ENCODE measurements at places on chromosomes 7 and 10. TPM values are rescaled to one million over a fixed set of nuclear protein-coding genes. Genes with fewer than 3 reads are reported as not detected.

Gene DPYSL4
- polyA plus RNA-seq: 1.2 TPM

Gene ABCB1
- polyA plus RNA-seq: 53.9 TPM

DNA sequence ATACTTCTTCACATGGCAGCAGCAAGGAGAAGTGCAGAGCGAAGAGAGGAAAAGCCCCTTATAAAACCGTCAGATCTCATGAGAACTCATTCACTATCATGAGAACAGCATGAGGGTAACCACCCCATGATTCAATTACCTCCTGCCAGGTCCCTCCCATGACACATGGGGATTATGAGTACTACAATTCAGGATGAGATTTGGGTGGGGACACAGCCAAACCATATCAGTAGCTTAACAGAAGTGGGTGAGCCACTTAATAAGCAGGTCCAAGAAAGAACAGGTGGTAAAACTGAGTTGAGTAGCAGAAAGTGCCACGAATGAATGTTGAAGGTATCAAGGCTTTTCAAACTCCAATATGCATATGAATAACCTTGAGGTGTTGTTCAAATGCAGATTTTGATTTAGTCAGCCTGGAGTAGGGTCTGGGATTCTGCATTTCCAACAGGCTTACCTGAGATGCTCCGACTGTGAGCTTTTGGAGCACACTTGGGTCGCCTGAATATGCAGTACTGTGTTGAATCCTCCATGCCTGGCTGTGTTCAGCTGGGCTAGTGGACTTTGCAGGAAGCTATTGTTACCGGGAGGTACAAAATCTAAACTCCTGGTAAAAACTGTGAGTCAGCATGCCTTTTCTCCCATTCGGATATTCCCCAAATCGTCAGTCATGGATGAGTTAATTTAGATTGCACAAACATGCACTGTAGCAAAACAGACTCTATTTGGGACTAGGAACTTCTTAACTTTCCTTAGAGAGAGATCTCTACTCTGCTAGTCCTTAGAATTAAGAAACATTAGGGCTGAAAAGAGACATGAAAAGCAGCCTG lies 69.0 kb upstream of the PRKCQ start:
- no peak for DNase-seq

- DNase-seq: no peak
These were observed 38.2 kb downstream of the GSDME start for GRCh38 chr7:24718977-24719491.

DNA sequence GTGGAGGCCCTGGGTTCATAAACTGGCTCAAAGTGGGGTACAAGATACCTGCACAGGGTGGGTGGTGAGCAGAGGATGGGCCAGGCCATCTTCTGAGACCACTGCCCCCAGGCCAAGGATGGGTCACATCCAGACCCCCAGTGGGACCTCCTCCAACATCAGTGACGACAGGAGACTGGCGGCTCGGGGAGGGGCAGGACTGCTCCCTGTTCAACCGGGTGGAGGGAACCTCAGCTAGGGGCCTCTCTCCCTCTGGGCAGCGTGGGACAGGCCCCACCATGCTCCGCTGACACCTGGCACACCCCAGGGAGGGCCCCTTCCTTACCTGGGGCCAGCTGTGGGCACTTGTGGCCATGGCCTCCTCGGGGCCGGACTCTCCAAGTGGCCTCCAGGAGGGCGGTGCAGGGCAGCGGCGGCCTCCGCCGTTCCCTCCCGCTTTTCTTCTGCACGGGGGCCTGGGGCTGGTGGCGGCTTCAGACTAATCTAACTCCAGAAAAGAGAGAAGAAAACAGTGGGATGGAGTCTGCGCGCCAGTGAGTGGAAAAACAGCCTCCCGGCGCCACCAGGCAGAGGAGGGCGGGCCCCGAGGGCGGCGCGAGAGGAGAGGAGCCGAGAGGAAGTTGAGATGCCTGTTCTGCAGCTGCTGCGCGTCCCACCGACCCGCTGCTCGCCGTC lies at the start of gene CALHM2:
CALHM2 (minus strand) TSS at position 540 of the 675 bp plus-strand sequence. CDS start 2,429 bp downstream, outside the sequence.
- DNase-seq: peak; percentile 40

Gene DPY19L1
- polyA plus RNA-seq: 10.5 TPM

DNA sequence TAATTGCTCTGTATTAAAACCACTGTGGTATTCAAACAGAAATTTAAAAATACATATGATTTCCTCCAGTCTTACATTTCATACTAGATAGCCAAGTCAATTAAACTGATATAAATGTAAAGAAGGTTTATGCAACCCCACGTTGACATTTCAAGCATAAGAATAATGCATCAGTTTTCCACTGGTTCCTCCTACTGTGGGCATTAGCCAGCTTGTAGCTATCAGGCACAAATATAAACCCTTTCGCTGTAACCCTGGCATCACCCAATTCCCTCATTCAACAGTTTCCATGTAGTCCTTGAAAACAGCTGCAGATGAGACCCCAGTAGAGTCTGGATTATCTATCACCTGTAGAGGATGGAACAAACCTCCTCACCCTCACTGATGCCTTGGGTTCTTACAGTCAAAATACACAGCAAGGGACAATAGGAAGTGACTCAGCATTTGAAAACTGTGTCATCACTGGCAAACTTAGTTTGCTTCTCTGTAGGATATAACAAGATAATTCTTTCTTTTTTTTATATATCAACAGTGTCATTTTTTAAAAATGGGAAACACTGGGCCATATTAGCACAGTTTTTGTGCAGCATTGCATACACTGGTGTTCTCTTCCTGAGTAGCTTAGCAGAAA lies 113.0 kb downstream of the PDE1C start:
- DNase-seq: no peak

Gene RBM28
- polyA plus RNA-seq: 15.1 TPM

DNA sequence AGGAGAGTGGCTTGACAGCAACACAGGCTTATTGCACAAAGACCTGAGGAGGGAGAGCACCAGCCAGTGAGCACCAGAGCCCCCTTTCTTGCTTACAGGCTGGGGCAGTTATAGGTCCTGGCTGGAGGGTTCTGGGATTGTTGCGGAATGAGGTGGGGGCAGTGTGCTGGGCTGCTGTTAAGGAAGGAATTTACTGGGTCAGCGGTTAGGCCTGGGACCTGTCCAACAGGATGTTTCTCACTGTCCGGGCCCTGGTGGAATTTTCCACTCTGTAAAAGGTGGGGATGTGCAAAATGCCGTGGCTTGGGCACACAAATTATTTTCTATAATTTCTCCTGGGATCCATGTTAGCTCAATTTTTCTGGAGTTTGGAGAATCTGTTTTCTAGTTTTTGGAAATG lies 757.3 kb downstream of the TYW1 start:
- DNase-seq: no peak

- DNase-seq: no peak
These were observed 137.5 kb downstream of the SNX10 start for GRCh38 chr7:26429168-26429567.

- no peak for DNase-seq
These were observed 228.6 kb downstream of the FGFR2 start for GRCh38 chr10:121369616-121370015.

DNA sequence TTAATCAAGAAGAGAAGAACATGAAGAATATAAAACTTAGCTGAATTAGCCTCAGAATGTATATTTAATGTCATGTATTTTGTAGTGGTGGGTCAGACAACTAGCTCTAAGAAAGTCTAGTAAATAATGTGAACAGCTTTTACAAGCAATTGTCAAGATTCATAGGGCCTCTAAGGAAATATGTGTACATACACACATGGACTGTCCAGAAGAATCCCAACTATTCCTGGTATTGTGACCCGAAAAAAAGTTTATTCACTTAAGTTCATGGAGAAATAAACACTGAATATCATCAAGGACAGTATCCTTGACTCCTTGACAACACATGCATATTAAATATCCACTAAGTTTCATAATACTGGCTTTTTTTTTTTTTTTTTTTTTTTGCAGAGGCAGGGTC lies 11.4 kb upstream of the TWIST1 start:
- DNase-seq: no peak

GRCh38 chr10:12844811-12845483 lies 156.6 kb downstream of the CCDC3 start:
- peak; percentile 57 for DNase-seq

Gene HPSE2
- 0.22 TPM for polyA plus RNA-seq

- no peak for DNase-seq
These were observed 47.3 kb downstream of the JCAD start for GRCh38 chr10:30011956-30012647.

DNA sequence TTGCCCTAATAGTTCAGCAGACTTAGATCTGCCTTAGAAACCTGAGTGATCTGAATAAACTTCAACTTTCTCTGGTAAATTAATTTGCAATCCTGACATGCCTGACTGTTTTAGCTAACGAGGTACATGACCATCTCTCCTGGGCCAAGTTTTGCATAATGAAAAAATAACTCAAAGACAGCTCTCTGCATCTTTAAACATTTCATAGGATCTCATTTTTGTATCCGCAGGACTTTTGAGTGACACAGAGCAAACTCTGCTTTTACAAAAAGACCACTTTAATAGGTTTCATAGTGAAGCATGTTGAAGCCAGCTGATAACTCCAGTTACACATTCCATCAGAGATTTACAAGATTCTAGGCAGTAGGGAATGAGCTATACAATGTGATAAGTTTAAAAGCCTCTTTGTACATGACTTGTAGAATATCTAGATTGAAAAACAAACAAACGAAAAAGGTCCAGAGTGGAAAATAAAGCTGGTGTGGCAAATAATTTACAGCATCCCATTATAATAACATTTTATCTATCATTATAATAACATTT lies 2.1 kb downstream of the PRKG1 start:
- no peak for DNase-seq

Gene GNGT1
- not detected for polyA plus RNA-seq

DNA sequence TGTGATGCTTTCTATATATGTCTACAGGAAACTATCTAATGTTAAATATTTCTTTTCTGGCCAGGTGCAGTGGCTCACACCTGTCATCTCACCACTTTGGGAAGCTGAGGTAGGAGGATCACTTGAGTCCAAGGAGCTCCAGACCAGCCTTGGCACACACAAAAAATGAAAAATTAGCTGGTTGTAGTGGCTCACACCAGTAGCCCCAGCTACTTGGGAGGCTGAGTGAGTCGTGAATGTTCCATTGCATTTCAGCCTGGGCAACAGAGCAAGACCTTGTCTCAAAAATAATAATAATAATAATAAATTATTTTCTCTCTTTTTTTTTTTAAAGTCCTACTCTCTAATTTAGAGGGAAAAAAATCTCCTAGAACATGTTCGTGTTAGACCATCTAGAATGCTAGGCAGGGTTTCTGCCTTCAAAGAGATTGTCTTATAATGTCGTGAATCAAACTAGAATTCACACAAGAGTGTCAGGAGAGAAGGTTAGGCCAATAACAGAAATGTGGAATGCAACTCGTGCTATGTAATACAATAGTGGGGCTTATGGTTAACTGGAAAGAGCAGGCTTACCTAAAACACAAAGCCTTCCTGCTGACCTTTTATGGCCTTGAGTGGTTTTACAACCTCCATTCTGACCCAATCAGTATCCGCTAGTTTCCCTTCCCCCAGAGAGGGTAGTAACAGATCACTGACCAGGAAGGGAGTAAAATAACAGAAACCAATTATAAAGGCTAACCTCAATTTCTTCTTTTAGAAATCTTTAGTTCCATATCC lies 46.3 kb downstream of the MYOF start:
- peak; percentile 46 for DNase-seq

- peak; percentile 64 for DNase-seq
These were observed 10.2 kb upstream of the CH25H start for GRCh38 chr10:89217057-89217990.

DNA sequence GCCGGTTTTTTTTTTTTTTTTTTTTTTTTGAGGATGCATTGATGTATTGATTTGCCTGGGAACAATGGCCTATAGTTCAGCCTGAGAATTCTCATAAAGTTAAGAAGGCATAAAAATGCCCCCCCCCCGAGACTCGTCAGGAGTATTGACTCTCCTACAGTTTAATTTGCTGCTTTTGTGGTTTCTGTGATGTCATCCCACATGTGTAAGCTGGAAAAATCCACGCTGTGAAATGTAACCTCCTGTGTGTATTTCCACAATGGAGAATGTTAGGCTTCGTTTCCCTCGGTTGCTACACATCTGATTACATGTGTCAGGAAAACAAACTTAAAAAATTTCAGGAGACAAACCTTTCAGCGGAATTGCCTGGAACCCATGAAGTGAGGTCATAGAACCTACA lies 117.9 kb downstream of the FANK1 start:
- no peak for DNase-seq

Gene ITPRID1
- polyA plus RNA-seq: not detected

Gene DGKI
- polyA plus RNA-seq: 0.54 TPM

Gene LZTS2
- polyA plus RNA-seq: 13.6 TPM

GRCh38 chr7:128888039-128888755 lies 22.3 kb downstream of the KCP start:
- DNase-seq: no peak

GRCh38 chr7:139058943-139059342 lies 23.1 kb upstream of the ZC3HAV1L start:
- no peak for DNase-seq

Gene CNPY1
- polyA plus RNA-seq: not detected

Gene MSMB
- 46.3 TPM for polyA plus RNA-seq

DNA sequence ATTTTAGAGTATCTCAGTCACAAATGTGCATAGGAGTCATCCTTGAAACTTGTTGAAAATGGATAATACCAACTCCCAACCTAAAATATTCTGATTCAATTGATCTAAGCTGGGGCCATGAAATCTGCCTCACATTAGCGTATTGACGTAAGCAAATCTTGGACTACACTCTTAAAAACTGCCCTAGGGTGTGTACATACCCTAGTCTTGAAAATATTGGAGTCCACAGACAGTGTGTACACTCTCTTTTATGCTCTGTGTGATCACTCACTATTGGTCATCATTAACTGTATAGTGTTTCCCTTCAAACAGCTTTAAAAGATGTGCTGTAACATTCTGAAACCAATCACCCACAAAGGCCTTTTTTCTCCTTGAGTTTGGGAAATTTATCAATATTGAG lies 102.9 kb upstream of the FERD3L start:
- DNase-seq: no peak

GRCh38 chr7:29588900-29589696 lies 25.5 kb downstream of the PRR15 start:
- peak; percentile 67 for DNase-seq

Gene GPRIN2
- polyA plus RNA-seq: 25.1 TPM

- DNase-seq: no peak
These were observed 30.9 kb downstream of the SCIN start for GRCh38 chr7:12601302-12601869.

DNA sequence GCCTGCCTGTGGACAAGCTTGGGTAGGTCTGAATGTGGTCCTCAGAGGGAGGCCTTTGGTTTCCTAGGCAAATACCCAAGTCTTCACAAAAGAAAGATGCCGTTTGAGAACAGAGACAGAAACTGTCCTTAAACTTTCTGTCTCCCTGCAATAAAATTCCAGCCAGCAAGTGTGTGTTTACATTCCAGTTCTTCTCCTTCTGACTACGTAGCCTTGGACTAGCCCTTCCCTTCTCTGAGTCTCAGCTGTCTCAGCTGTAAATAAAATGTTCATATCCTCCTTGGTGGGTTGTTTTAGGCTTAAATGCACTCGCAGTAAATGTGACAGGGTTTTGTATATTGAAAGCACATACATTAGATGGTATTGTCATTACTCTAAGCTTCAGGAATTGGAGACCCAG lies 561.2 kb upstream of the MKI67 start:
- no peak for DNase-seq

Gene WNT16
- polyA plus RNA-seq: 0.30 TPM

Gene RELN
- 3.4 TPM for polyA plus RNA-seq

All from small intestine (tissue), 16 donors.